GM20000 (cell line): ENCODE measurements at places on chromosomes 7 and 10.

GRCh38 chr7:33769930-33770329 is 135.4 kb upstream of the BMPER start:
- DNase-seq = no peak

- DNase-seq = no peak
Measured at GRCh38 chr7:983616-984071, 663 bp downstream of the CYP2W1 start.

DNA sequence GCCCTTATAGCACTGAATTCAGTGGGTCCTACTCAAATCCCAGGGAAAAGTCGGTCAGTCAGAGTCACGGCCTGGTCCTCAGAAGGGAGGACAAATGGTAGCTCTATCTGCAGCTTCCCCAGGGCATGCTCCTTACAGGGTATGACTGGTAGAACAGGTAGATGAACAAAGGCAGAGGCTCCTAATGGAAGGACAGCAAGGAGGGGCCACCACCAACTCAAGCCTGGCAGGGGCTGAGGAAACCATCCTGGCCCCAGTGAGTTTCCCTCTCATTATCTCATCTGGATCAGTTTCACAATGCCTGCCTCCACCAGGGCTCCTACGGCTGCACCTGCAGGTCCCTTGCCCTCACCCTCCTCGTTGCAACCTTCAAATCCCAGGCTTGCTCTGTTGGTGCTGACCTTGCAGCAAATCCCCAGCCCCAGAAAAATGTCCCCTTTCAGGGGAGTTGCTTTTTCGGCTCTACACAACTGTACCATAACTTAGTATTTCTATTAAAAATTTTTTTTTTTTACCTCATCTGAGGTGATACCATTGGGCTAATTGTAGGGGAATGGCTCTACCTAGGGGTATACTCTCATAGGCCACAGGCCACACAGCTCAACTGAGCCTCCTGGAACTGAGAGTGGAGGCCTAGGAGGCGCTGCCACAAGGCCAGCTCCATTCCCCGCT is 2.4 kb upstream of the MYO1G start:
- DNase-seq = peak; percentile 8

GRCh38 chr7:26187380-26188205 is 13.0 kb downstream of the HNRNPA2B1 start:
- DNase-seq = no peak

DNA sequence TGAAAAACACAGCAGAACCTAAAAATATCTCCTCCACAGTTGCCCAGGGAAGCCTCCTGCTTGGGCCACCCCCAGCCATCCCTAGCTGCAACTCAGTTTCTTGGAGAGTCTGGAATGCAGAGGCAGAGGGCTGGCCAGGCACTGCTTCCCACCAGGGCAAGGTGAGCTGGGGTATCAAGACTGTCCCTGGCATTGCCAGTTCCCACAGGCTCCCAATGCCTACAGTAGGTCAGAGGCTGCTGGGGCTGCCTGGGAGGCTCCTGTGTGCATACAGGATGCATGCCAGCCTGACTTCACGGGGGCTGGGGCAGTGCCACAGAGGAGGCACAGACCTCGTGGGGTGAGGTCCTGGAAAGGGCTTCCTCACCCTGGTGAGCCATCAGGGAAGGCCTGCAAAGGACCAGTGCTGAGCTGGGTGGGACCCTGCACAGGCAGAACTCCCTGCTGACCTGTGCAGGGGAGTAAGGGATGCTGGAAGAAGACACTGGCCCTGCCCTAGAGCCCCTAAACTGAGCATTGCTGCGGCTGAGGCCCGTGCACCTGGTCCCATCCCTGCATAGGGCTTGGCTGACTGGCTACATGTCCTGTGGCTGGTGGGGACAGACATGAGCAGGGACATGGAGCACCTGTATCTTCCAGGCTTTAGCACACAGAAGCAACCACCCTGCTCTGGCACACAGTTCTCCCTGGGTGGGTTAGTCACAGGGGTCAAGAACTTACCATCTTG is 121.9 kb upstream of the RET start:
- no peak for DNase-seq

GRCh38 chr7:92634205-92634604 is 44.0 kb upstream of the FAM133B start:
- DNase-seq = no peak

DNA sequence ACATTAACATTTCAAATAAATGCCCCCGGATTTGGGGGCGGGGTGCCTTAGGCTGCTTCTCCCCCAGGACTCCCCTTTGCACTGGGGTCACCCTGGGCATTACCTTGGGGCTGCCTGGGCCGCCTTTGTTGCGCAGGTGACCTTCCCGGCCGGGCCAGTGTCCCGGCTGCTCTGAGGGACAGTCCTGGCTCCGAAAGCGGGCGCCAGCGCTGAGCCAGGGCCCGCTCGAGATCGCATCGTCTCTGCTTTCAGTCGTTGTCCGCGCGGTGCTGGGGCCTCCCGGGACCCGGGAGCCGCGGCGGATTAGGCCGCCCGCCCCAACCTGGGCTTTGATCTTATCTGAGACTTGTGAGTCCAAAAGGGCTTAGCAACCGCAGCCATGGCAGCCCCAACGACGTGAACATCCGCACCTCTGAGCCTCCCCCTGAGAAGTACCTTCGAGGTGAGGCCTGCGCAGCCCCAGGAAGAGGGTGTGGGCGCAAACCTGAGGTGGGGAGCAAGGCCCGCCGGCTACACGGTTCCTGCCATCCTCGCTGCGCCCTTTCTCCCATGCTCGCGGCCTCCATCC is 14.8 kb upstream of the WAPL start:
- peak; percentile 62 for DNase-seq

DNA sequence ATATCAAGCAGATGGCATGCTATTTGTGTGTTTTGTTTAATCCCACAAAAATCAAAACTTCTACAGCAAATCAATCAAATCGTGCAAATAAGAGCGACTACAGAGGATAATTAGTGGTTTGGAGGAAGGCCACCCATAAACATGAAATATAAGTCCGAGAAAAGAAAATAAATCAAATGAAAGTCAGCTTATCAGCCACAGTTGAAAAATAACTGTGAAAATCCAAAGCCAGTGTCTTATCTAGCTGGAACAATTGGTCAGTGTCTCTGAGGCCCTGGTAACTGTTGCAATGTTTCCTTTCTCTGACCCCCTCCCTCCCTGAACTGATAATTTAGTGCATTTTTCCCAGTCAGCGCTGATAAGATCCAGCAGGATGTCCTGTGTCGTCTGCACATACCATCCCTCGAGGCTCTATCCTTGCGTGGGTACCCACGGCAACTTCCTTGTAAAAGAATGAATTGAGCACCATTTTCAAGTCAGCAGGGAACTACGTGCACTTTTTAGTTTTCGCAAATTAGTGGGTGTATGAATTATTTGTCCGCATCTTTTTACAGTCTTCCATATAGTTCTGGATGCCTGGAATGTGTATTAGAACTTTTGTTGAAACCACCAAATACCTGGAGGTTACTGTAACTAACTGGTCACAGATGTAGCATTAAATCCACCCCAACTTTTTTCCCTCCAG is 10.8 kb upstream of the JCAD start:
- no peak for DNase-seq

GRCh38 chr7:54397836-54398612 is 144.2 kb upstream of the VSTM2A start:
- no peak for DNase-seq

DNA sequence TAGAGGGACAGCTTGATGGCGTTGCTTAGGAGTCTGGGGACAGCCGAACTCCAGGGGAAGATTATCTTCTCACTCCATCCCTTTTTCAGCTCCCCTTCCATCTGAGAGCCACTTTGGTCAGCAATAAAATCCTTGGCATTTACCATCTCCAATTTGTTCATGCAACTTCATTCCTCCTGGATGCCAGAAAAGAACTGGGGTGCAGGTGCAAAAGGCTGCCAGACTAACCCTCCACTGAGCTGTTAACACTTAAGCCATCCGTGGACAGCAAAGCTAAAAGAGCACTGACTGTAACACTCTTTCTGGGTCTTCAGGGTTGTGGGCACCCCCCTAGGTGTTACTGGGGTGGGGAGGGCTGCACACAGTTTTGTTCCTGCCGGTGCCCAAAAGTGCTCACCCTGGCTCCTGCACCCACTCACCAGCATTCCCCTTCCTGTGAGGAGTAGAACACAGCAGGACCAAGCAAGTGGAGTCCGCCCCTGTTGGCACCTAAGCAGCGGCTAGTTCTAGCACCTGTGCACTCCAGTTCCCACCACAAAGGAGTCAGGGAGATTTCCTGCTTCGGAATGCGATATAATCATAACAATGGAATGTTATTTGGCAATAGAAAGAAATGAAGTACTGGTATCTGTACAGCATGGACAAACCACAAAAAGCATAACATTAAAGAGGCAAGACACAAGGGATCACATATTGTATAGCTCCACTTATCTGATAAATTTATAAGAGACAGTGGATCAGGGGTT is 95.1 kb downstream of the NPY start:
- no peak for DNase-seq

DNA sequence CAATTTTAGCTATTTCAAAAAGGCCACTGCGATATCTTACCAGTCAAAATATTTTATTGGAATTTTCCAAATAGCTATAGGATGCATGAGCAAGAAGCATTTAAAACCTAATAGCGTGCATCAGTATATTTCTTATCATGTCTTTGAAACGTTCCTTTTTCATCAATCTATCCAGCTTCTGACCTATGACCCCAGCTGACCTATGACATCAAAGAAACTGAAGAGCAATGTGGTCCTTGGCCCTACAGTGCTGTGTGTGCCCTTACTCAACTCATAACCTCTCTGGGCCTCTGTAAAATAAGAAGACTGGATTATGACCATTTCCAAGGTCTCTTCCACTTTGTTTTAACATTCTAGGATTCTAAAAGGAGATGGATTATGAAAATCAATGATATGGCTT is 118.2 kb downstream of the ZNF22 start:
- DNase-seq = no peak

GRCh38 chr7:100132126-100132525 is 5.4 kb downstream of the MBLAC1 start:
- DNase-seq = no peak

- no peak for DNase-seq
Measured at GRCh38 chr7:38686888-38687287, 55.7 kb upstream of the AMPH start.

GRCh38 chr7:55020466-55020871 is 1.7 kb downstream of the EGFR start:
- no peak for DNase-seq

DNA sequence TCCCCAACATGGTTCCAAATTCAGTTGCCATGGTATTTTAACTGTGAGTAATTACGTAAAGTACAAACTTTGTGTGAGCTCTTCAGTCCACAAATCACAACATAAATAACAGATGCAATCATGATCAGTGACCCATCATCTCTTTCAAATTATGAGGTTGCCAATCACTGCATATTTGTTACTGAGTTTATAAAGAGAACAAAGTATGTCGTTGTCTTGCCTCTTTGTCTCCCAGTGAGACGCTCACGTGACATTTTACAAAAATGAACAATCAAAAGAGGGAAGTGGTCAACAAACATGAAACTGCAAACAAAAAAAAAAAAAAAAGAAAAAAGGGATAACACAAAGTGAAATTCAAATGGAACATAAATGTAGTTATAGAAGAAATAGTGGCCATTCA is 122.7 kb upstream of the PDSS1 start:
- DNase-seq = peak; percentile 68

DNA sequence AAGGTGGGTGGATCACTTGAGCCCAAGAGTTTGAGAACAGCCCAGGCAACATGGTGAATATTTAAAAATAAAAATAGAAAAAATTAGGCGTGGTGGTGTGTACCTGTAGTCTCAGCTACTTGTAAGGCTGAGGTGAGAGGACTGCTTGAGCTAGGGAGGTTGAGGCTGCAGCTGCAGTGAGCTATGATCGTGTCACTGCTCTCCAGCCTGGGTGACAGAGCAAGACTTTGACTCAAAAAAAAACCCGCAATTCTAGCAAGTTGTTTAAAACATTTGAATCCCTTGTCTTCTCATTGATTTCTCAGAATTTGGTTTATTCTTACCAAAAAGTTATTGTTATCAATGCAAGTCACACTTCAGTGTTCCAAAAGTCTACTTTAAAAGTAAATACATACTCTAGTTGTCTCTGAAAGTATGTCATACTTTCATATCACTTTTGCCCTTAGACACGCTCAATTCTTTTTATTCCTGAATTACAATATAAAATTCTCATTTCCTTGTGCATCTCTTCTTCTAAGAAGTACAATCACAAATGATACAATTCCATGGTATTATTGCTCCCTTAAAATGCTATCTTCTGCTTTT is 6.3 kb downstream of the EPC1 start:
- no peak for DNase-seq

- no peak for DNase-seq
Measured at GRCh38 chr7:137328373-137329120, 15.0 kb downstream of the PTN start.

DNA sequence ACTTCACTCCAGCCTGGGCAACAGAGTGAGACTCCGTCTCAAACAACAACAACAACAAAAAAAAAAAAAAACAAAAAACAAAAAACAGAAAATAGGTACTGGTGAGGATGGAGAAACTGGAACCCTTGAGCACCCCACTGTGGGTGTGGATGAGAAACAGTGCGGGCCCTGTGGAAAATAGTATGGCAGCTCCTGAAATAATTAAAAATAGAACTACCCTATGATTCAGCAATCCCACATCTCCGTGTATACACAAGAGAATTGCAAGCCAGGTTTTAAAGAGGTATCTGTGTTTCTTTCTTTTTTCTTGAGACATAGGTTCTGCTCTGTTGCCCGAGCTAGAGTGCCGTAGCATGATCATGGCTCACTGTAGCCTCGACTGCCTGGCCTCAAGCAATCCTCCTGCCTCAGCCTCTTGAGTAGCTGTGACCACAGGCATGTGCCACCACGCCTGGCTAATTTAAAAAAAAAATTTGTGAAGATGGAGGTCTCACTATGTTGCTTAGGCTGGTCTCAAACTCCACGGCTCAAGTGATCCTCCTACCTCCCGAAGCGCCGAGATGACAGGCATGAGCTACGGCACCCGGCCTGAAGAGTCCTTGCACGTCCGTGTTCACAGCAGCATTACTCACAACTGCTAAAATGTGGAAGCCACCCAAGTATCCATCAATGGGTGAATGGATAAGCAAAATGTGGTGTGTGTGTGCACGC is 39.5 kb downstream of the EBF3 start:
- DNase-seq = no peak

- DNase-seq = no peak
Measured at GRCh38 chr7:153413199-153413539, 639.0 kb upstream of the DPP6 start.

DNA sequence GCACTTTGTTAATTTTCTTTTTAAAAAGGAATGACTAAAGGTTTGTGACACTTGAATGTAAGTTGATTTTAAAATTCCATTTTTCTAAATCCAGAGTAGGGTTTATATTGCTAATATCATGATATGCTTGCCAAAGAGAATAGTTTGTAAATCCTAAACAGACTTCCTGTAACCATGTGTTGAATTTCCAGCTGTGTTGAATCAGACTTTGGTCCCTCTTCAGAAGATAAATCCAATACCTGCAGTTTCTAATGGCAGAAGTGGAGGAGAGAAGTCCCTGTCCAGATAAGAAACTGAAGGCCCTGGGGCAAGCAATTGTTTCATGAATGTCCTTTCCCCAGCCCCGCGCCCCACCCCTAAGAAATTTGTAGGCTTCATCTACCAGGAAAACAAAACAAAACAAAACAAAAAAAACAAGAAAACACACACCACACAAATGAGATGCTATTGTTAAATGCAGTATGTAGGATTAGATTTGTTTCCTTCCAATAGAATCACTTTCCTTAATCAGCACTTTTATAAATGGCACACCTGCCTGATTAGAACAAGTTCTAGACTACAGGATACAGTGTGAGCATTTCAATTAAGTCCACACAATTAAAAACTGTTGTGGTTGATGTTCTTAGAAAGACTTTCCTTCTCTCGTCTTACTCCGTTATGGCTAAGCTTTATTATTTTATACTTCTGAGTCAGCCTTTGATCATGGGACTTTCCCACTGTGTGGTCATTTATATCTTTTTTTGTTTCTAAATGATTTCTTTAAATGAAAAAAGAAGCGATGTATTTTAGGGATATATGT is 122.8 kb downstream of the KAT6B start:
- no peak for DNase-seq
